Common myeloid progenitor, CD34-positive (primary cell): ENCODE measurements at places on chromosomes 3 and 15.

DNA sequence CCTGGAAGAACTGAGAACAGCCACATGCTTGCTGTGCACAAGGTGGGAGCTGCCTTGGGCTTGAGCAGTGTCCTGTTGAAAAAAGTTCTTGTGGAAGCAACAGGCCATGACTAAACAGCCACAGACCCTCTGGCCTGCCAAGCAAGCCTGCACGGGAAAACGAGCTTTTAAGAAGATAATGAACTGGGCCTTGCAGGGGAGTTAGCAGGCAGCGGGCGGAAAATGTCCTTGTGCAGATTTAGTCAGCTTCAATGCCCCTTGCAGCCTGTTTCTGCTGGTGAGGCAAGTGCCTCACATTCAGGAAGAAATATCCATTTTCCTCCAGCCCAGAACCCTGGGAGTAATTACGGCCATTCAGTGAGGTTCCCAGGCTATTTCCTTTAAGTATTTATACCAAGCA lies 126.2 kb upstream of the KLHL25 start:
- DNase-seq, result no peak

DNA sequence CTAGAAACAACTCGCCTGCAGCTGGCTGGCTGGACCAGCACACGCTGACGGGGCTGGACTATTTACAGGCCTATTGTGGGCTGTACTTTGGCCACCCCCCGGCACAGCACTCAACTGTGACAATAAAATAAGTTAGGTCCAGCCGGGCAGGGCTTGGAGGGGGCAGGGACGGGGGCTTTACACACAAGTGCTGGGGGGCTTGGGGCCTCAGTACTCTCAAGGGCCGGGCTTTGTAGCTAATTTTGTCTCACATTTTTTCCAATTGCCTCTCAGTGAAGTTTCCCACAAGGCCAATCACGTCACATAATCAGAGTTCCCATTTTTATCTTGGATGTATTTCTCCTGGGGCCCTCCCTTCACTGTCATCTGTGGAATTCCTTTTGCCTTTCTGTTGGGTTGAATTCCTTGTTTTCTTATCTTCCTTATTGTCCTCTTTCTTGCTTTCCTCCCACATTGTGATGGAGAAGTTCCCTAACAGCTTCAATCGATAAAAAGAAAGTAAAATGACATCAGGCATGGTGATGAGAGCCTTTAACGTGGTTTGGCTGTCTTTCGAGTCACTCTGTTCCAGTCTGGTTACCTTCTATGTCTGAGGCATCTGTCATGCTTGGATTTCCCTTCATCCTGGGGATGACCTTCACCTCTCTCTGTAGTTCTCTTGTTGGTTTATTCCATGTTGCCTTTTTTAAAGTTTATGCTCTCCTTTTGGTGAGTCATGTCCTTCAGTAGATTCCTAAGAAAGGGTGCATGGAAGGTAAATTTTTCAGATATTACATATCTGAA lies 44.1 kb upstream of the CMTM7 start:
- no peak for DNase-seq

DNA sequence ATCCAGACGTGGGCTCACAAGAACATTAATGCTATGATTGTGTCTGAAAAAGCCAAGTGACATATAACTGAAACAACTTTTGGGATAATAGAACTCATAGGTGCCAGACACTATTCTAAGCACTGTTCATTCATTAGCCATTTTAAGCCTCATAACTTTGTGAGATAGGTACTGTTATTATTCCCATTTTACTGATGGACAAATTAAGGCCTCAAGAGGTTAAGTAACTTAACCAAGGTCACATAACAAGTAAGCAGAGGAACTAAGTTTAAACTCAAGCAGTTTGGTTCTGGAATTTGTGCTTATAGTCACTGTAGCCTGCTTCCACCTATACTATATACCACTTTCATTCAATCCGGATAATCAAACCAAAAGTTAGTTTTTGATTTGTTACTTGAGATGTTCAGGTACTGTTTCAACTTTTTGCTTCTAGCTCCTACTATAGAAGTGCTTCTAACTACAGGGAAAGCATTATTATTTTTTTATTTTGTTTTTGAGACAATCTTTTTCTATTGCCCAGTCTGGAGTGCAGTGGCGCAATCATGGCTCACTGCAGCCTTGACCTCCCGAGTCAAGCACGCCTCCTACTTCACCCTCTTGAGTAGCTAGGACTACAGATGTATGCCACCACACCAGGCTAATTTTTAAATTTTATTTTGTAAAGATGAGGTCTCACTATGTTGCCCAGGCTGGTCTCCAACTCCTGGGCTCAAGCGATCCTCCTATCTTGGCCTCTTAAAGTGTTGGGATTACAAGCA lies 41.9 kb downstream of the TIPARP start:
- DNase-seq, result no peak

GRCh38 chr3:34202975-34203374 lies 404.5 kb downstream of the PDCD6IP start:
- no peak for DNase-seq

DNA sequence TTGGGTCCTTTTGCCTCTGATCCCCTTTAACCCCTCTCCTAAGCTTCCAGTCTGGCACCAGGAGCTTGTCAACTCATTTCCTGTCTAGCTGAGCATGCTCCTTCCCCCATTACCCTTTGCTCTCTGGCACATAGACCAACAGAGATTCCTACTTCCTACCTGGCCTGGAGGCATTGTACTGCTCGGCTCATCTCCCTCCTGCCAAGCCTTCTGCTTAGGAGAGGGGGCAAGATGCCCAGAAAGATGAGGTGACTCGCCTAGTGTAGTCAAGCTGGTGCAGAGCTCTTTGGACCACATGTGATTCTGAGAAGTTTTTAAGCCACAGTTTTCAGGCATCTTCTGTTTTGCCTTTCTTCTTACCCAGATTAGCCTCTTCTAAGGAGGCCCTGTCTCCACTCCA lies 95.4 kb downstream of the ZNF621 start:
- no peak for DNase-seq

GRCh38 chr3:42804831-42805132 lies 492 bp upstream of the HIGD1A start:
- DNase-seq, result no peak
